NCI-H1930 (cell line): ENCODE measurements at places on chromosomes 2 and 18.

DNA sequence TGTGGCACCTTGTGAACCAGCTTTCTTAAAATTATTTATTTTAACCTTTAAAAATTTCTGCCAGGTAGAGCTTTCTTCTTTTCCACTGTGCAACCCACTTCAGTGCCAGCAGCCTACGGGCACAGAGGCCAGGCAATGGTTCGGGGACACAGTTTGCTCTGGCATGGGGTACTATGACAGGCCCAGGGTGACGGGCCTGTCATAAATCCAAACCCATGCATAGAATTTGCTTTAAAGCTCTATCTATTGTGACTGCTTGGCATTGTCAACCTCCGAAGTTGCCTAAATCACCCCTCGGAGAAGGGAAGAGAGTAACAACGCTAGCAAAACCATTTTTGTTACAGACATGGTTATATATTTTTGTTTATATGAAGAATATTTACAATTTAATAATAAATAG is 1.5 kb downstream of the ODC1 start:
- no peak for DNase-seq

GRCh38 chr2:69095305-69095704 is 82.3 kb downstream of the ANTXR1 start:
- no peak for DNase-seq

- no peak for DNase-seq
Observed at GRCh38 chr18:54173250-54173649, 51.2 kb downstream of the MBD2 start.

- no peak for DNase-seq
Observed at GRCh38 chr2:98085649-98086048, 1.3 kb upstream of the VWA3B start.

DNA sequence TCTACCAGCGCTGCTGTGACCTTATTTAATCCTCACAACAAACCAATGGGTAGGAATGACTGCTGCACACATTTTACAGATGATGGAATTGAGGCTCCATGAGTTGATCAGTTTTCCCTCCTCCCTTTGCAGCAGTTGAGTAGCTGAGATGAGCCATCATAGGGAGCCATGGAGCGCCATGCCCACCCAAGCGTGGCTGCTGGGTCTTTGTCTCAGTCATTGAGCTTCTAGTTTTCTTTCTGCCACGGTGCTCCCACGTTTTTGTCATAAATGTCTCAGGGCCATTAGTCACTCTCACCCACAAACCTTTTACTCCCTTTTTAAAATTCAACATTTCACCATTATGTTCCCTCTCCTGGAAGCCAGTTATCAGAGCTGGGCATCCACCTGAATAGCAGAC is 45.8 kb downstream of the TMEM17 start:
- DNase-seq, result no peak

GRCh38 chr2:158965107-158965506 is 3.3 kb upstream of the TANC1 start:
- no peak for DNase-seq

- no peak for DNase-seq
Observed at GRCh38 chr2:62704654-62705006, 883 bp upstream of the EHBP1 start.

DNA sequence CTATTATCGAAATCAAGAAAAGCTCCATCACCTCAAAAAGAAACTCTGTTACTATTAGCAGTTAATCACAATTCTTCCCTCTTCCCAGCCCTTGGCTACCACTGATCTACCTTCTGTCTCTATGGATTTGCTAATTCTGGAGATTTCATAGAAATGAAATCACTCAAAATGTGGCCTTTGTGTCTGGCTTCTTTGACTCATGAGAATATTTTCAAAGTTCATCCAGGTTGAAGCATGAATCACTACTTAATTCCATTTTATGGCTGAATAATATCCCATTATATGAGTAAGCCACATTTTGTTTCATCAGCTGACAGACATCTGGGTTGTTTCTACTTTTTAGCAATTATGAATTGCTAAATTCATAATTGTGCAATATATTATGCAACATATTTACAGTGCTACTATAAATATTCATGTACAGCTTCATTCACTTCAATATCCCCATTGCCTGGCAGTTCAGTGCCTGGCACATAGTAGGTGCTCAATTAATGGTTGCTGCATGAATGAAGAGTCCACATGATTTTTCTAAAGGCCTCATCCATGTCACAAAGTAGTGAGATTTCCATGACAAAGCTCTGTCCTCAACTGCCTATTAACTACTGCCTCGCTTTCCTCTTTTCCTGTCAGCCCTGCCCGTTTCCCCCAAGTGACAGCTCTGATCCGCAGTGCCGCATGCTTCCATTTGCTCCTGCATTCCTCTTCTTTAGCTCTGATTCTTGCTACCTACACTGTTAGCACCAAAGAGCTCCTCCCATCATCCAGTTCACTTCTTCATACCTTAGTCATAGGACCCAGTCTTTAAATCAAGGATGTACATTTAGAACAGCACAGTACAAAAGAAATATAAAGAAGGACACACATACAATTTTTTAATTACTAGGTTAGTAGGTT is 32.8 kb downstream of the CCDC93 start:
- no peak for DNase-seq

DNA sequence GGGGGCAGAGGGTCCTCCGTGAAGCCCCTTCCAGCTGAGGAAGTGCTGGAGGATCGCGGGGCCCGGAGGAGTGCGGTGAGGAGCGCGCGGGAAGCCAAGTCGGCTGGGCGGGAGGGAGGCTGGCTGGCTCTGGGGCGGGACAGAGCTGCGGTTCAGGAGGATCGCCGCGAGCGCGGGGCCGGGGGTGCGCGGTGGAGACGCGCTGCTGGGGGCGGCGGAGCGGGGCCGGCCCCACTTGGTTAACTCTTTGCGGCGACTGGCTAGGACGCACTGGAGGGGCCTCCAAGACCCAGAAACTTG is 464 bp downstream of the CYBRD1 start:
- no peak for DNase-seq

- no peak for DNase-seq
Observed at GRCh38 chr2:54549917-54550518, 93.9 kb downstream of the SPTBN1 start.

DNA sequence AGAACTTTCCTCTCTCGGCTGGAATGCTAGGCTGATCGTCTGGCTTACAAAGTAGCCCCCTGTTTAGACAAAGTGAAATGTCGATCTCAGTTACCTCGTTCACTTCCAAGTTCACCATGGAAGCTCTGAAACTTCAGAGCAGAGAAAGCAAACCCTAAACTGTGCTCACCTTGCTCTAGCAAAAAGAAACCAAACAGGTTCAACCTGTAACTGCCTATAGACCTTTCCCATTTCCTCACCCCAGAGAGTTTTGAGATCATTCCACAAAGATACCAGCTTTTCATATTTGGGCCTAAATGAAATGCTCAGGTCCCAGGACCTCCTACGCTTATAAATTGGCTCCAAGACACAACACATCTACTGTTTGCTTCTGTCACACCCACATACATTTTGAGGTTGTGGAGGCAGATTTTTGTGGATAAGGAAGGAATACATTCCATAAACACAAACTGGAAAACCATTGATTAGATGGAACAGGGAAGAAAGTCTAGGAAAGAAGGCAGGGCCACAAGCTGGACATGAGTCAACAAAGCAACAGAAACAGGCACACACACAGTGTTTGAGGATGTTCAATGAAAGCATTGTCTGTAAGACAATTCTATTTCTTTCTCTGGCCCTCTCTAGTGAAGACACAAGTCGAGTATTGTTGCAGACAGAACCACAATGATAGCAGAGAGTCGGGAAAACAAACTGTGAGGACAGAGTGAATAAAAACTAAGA is 52.8 kb upstream of the TGIF1 start:
- DNase-seq, result no peak

GRCh38 chr2:178315488-178315948 is 121.2 kb downstream of the OSBPL6 start:
- DNase-seq, result peak; percentile 38

- no peak for DNase-seq
Observed at GRCh38 chr2:173854840-173855239, 110.3 kb downstream of the SP3 start.

DNA sequence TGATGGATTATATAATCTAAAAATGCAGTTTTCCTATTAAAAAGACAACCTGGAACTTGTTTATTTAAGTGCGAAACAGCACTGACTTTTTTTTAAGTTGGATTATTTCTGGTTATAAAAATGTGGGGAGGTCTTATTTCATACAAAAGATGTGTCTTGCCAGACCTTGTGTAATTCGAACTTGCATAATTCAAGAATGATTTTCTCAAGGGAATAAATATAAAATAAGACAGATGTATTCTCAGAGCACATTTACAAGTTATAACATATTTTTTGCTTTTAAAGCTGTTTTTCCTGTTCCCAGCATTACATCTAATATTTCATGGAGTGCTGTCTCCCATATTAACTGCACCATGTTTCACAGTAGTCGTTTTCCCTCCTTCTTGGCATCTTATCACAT is 263.1 kb downstream of the CDH20 start:
- DNase-seq, result no peak

- no peak for DNase-seq
Observed at GRCh38 chr2:196383799-196384198, 212.4 kb upstream of the STK17B start.

- DNase-seq, result no peak
Observed at GRCh38 chr2:109582928-109583895, 30.6 kb downstream of the SEPTIN10 start.

DNA sequence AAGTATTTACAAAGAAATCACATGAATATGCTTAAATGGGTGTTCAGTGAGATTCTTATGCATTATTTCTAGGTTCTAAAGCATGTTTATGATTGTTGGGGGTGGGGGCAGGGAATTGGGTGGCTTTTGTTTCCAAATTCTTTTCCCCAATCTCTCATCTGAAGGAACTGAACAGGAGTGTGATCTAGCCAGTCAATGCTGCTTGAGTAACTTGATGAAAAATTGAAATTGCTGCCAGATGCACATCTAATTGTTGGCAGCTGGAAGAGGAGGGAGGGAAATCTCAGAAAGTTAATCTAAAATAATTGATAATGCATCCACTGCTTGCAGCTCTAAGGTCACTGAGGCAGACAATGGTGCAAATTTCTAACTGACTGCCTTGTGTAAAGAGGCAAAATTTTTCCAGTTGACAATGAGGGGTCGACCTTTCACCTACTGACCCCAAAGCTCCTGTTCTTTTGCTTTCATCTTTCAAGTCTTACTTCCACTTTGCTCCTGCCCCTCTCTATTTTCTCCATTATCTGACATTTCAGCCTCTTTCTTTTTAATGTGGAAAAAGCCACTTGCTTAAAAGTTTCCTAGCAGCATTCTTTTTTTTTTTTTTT is 53.3 kb downstream of the IRS1 start:
- no peak for DNase-seq

- no peak for DNase-seq
Observed at GRCh38 chr18:44708451-44709083, 27.9 kb downstream of the SETBP1 start.

DNA sequence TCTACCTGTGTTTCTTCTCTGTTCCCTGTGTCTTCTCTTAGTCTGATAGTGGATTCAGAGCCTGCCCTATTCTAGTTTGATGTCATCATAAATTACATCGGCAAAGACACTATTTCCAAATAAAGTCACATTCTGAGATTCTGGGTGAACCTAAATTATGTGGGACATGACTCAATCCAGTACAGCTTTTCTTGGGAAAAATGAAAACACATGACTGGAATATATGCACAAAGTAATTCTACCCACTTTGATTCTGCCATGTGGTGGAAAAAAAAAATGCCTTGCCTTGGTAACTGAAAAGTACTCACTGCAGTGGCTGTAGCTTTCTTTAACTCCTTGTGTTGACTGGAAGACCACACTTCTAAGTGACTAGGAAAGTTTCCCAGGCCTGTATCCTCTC is 73.7 kb downstream of the LRATD1 start:
- no peak for DNase-seq

- no peak for DNase-seq
Observed at GRCh38 chr2:155997538-155997937, 335.0 kb downstream of the NR4A2 start.

DNA sequence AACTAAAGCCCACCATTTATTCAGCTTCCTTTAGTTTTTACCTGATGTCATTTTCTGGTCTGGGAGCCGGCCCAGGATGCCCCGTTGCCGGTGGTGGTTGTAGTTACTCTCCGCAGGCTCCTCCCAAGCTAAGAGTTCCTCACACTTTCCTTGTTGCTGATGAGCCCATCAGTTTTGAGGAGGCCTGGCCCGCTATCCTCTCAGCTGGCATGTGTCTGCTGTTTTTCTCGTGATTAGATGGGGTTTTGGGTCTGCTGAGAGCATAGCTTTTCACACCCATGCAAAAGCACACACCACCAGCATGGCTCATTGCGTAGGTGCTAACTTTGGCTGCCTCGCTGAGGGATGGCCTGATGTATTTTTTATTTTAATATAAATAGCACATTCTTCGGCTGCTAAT is 72.1 kb downstream of the PSMG2 start:
- no peak for DNase-seq

DNA sequence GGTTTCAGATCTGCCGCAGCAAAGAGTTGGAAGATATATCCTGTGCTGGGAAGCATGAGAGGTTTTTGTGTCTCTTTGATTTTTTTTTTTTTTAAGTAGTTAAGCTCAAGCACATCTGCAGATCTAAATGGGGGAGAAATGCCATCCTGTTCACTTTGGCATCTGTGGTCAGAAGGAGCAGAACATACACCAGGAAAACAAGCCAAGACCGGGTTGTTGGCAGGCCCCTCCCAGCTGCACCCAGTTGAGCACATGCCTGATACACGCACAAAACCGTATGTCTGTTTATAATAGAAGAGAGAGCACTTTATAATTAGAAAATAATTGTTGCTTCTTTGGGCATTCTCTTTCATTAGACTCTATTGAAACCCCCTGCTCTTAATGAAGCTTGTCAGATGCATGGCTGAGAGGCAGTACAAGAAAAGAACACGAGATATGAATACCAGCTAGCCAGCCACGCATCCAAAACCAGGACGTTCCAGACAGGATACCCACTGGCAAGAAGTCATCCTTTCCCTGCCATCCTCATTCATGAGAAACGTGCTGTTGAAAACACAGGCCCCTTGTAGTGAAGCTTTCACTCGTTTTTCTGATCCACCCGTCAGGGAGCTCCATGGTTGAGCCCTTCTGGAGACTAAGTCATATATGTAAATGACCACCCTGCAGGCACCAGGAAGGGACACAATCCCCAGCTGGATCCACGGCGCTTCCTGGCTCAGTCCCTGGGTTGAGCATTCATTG is 152.2 kb downstream of the ALPK2 start:
- no peak for DNase-seq

- no peak for DNase-seq
Observed at GRCh38 chr18:55477499-55477859, 110.5 kb downstream of the TCF4 start.

DNA sequence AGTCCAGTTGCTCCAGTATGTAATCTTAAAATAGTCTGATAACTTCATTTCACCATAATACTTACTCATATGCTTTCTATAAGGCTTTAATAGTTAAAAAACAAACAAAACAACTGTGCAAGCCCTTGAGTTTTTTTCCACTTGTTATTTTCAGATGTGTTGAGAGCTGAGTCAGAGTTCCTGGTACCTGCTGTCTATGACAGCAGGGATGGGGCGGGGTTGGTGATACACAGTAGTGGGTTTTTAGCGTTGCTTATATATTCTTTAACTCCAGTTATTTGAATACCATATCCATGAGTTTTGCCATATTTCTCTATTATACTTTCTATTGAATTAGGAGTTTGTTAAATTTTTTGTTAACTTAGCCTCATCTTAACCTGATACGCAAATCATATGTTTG is 5.0 kb downstream of the NAPG start:
- DNase-seq, result no peak
